ENCODE measurements at places on chromosomes 16 and 17.

DNA sequence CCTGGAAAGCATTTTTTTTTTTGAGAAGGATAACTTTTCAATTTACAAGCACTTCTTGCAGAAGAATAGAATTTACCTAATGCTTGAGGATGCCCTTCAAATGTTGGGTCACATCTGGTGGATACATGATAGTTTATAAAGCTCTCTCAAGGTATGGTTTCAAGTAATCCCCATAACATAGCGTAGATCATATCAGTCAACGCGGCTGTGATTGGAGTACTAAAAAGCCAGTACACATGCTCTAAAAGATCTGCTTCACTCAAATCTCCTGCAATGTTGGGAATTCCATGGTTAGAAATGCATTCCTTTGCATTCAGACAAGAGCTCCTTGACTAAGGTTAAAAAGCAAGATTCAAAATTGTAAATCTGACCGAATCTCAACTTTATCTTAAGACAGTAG is 3.9 kb upstream of the KCNJ16 start:
- DNase-seq, result no peak

- no peak for DNase-seq
These were observed 10.9 kb downstream of the LLGL2 start for GRCh38 chr17:75536366-75536765.

DNA sequence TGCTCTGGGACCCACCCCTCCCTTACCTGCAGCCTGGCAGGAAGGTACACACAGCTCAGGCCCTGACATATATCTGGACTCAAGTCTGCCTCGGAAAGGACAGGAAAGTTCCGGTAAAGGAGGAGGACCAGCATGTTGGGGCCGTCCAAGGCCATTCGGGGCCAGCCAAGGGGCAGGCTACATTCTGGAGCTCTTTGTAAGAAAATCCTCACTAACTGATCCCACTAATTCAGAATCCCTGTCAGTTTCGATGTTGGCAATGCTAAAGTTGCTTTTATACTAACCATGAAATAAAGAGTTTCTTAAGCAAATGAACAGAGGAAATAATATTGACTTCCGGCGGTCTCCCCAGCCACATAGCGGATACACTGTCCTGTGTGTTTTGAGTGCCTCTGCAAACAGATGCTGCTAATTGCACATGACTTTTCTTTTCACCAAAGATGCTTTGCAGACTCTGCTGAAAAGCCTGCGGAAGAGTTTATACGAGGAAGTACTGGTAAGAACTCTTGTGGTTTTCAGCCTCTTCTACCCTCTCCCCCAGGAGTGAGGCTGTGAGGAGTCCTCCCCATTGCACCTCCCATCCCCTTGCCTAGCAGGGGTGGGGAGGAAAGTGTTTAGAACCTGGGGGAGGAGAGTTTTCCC is 54.8 kb downstream of the PLXDC1 start:
- no peak for DNase-seq

DNA sequence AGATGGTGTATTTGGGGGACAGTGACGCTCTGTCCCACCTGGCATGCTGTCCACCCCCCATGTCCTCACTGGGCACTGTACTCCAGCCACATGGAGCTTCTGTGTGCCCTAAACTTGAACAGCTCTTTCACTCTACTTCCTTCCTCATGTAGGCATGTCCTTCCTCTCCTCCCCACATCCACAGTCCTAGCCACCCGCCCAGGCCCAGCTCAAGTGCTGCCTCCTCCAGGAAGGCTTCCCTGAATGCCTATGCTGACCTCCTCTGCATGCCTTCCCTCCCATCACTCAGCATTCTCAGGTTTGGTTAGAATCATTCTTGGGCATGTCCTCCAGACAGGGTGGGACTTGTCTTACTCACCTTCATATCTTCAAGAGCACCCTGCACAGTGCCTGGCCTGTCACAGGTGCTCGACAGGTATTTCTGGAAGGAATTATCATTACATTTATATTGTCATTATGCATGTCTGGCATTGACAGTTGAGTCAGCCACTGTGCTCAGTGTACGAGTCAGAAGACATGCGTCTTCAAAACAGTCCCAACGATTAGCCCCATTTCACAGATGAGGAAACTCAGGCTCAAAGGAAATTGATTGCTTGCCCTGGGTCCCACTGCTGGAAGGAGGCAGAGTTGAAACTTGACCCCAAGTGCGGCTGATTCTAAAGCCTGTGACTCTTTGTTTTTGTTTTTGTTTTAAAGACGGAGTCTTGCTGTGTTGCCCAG is 42.1 kb upstream of the TOB1 start:
- DNase-seq, result no peak

GRCh38 chr17:40475234-40475908 is 26.1 kb downstream of the TNS4 start:
- no peak for DNase-seq
